ENCODE measurements at places on chromosomes 2 and 18. TPM values are rescaled to one million over a fixed set of nuclear protein-coding genes. Genes with fewer than 3 reads are reported as not detected.

DNA sequence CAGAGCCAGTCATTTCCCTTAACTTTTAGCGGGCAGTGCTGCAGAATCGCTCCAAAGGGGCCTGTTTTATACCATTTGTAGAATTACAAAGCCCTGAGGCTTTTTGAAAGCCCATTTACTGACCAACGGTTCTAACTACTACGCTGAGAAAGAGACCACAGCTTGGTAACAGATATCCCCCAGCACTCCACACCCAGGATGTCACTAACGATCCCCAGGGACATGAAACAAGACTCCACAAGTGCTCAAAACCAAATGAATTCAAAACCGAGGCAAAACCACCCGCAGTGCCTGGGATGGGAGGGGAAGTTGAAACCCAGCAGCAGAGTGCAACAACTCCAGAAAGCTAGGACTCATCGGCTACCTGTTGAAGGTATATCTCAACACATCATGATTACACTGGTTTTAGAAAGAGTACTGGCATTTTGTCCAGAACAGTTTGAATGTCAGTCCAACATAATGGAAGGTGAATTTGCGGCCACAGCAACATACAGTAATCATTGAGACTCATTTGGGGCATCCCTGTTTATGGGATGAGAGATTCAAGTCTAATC lies 33.6 kb upstream of the LRP2 start:
- no peaks in the 10 kb centered on the region for H3K4me1 ChIP-seq
- no peaks in the 10 kb centered on the region for H3K36me3 ChIP-seq
- no peak for DNase-seq
- no peak overlapping the region for H3K4me3 ChIP-seq
- H3K27me3 ChIP-seq = peaks cover 12% of the 10 kb centered on the region
- no peak overlapping the region for H3K27ac ChIP-seq

- no peak overlapping the region for H3K4me3 ChIP-seq
- peaks cover 5% of the 10 kb centered on the region for H3K27me3 ChIP-seq
- DNase-seq = no peak
- no peak overlapping the region for H3K27ac ChIP-seq
- no peaks in the 10 kb centered on the region for H3K36me3 ChIP-seq
- no peaks in the 10 kb centered on the region for H3K4me1 ChIP-seq
These were observed 22.2 kb downstream of the SMIM21 start for GRCh38 chr18:75405351-75405750.

GRCh38 chr2:120262150-120262549 lies 9.5 kb downstream of the RALB start:
- H3K27ac ChIP-seq = no peak overlapping the region
- peaks cover 41% of the 10 kb centered on the region for H3K4me1 ChIP-seq
- no peak overlapping the region for H3K4me3 ChIP-seq
- H3K36me3 ChIP-seq = peaks cover 19% of the 10 kb centered on the region
- no peaks in the 10 kb centered on the region for H3K27me3 ChIP-seq

DNA sequence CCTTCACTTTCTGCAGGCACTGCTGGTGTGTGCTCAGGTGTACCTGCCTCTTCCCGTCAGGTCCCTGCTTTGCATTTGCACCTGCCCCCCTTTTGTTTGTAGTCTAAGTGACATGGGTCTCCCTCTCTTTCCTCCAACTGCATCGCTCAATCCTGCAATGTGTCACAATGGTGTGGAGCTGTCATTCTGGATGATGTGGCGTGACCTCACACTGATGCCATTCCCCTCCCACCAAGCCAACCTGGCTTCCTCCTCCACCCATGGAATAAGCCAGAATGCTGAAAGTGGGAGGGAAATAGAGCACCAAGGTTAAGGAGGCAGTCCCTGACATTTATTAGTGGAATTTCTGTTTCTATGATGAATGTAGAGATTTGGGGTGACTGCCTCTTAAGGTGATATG lies 156.7 kb downstream of the ZBTB7C start:
- no peak overlapping the region for H3K4me3 ChIP-seq
- DNase-seq = no peak
- H3K4me1 ChIP-seq = no peaks in the 10 kb centered on the region
- H3K27me3 ChIP-seq = peaks cover 11% of the 10 kb centered on the region

DNA sequence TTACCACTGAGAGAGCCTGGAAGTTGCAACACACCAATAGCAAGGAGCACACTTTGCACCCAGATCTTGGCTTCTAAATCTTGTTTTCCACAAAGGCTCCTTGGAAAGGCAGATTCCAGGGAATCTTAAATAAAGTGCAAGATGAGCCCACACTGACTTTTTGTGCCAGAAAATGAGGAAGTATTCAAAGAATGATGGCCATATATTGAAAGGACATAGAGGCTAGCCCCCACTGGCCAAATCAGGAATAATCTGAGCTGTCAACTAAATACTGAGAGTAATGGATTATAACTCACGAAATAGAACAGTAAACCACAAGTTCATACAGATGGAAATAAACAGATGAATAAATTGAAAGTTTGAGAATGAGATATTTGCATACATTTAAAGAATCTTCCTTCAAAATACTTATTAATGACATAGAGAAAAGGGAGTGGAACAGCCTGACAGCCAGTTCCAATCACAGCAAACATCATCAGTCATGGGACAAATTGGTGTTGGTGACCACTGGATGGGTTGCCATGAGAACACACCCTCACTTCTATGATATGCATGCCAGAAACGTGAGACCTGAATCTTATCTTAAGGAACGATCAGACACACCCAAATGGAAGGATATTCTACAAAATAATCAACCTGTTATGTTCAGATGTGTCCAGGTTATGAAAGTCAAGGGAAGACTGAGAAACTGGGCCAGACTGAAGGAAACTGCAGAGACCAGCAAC lies 12.2 kb upstream of the ACKR3 start:
- H3K36me3 ChIP-seq = no peaks in the 10 kb centered on the region
- no peak for DNase-seq
- H3K27me3 ChIP-seq = peaks cover 2% of the 10 kb centered on the region
- no peak overlapping the region for H3K27ac ChIP-seq

DNA sequence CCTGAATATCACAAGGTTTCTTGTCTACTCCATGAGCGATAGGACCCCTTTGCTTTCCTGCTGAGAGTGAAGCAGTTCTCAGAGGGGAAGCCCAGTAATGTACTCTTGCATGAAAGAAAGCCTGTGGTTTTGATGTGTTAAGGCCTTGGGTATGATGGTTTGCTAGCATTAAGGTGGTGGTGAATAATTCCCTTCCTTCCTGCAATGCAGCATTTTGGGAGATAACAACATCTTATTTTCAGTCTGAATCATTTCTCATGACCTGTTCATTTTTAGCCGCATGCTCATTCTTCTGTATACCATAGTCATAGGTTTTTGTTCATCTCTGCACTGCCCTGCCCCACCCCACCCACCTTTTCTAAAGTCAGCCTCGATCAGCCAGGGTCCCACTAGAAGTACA lies 66.2 kb downstream of the HNMT start:
- no peak overlapping the region for H3K4me3 ChIP-seq
- H3K36me3 ChIP-seq = no peaks in the 10 kb centered on the region
- no peaks in the 10 kb centered on the region for H3K4me1 ChIP-seq
- no peak for DNase-seq
- peaks cover 4% of the 10 kb centered on the region for H3K27me3 ChIP-seq
- H3K27ac ChIP-seq = no peak overlapping the region

- H3K4me3 ChIP-seq = no peak overlapping the region
- H3K27me3 ChIP-seq = no peaks in the 10 kb centered on the region
- H3K36me3 ChIP-seq = no peaks in the 10 kb centered on the region
- DNase-seq = no peak
- no peaks in the 10 kb centered on the region for H3K4me1 ChIP-seq
These were observed 533.1 kb upstream of the CHAC2 start for GRCh38 chr2:53234548-53234903.

DNA sequence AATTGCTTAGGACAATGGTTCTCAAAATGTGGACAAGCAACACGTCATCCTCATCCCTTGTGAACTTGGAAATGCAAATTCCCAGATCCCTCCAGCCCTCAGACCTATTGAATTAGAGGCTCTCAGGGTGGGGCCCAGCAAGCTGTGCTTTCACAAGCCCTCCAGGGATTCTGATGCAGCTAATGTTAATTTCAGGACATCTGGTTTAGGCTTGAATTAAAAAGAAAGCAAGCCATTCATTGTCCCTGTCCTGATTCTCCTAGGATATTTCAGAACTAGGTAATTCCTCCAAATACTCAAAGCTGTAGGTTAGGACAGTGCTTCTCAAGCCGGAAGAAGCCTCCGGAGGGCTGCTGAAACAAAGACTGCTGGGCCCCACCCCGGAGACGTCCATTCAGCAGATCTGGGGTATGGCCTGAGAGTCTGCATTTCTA lies 26.0 kb upstream of the GLI2 start:
- no peak overlapping the region for H3K4me3 ChIP-seq
- peaks cover 13% of the 10 kb centered on the region for H3K27me3 ChIP-seq
- H3K36me3 ChIP-seq = no peaks in the 10 kb centered on the region
- H3K27ac ChIP-seq = no peak overlapping the region
- H3K4me1 ChIP-seq = no peaks in the 10 kb centered on the region
- no peak for DNase-seq

GRCh38 chr2:55148269-55148668 lies 83.8 kb downstream of the CLHC1 start:
- no peaks in the 10 kb centered on the region for H3K27me3 ChIP-seq
- no peak overlapping the region for H3K27ac ChIP-seq

DNA sequence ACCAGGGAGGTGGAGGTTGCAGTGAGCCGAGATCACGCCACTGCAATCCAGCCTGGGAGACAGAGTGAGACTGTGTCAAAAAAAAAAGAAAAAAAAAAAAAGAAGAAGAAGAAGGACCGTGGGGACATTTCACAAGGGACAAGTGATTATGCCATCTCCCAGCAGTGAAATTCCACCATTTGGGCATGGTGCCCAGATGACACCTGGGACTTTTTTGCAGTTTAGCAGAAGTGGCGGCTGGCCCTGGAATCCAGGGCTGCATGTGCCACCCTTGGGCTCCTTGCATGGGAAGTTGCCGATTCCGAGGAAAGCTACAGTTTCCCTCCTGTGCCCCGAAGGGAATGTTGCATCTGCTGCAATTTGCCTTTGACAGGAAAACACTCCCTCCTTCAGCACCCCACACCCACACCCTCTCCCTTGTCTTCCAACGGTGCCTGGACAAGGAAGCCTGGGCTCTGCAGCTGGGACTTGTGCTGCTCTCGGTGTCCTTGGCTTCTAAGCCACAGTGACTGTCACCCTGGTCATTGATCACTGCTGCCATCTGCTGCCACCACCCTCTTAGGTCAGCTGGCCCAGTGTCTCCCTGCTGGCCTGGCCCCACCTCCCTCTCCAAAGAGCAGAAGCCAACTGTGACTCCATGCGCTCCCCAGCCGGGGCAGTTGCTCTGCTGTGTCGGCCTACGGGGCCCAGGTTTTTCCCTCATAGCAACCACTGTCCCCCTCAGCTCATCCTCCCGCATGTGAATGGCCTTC lies 56.4 kb upstream of the LRRC30 start:
- DNase-seq = no peak
- no peak overlapping the region for H3K4me3 ChIP-seq
- H3K36me3 ChIP-seq = no peaks in the 10 kb centered on the region
- no peak overlapping the region for H3K27ac ChIP-seq
- no peaks in the 10 kb centered on the region for H3K27me3 ChIP-seq

GRCh38 chr2:15546297-15547098 lies 14.6 kb downstream of the NBAS start:
- no peak overlapping the region for H3K4me3 ChIP-seq
- no peak for DNase-seq
- no peaks in the 10 kb centered on the region for H3K4me1 ChIP-seq

GRCh38 chr2:118706371-118706770 lies 141.1 kb downstream of the EN1 start:
- no peaks in the 10 kb centered on the region for H3K27me3 ChIP-seq
- H3K36me3 ChIP-seq = no peaks in the 10 kb centered on the region
- H3K27ac ChIP-seq = no peak overlapping the region
- no peak for DNase-seq

The RAMP1 gene
- total RNA-seq = 4.4 TPM

The MYOM1 gene
- 4.1 TPM for total RNA-seq

The DSEL gene
- 0.10 TPM for total RNA-seq

All from activated B cell treated with CpG ODN at 0.5 μM for 24 hours (primary cell).